Mesothelial cell of epicardium (in vitro differentiated cells): ENCODE measurements at places on chromosomes 12 and 14. TPM values are rescaled to one million over a fixed set of nuclear protein-coding genes. Genes with fewer than 3 reads are reported as not detected.
A peak's percentile ranks its signal among the peaks of the same experiment; 100 is the strongest.

DNA sequence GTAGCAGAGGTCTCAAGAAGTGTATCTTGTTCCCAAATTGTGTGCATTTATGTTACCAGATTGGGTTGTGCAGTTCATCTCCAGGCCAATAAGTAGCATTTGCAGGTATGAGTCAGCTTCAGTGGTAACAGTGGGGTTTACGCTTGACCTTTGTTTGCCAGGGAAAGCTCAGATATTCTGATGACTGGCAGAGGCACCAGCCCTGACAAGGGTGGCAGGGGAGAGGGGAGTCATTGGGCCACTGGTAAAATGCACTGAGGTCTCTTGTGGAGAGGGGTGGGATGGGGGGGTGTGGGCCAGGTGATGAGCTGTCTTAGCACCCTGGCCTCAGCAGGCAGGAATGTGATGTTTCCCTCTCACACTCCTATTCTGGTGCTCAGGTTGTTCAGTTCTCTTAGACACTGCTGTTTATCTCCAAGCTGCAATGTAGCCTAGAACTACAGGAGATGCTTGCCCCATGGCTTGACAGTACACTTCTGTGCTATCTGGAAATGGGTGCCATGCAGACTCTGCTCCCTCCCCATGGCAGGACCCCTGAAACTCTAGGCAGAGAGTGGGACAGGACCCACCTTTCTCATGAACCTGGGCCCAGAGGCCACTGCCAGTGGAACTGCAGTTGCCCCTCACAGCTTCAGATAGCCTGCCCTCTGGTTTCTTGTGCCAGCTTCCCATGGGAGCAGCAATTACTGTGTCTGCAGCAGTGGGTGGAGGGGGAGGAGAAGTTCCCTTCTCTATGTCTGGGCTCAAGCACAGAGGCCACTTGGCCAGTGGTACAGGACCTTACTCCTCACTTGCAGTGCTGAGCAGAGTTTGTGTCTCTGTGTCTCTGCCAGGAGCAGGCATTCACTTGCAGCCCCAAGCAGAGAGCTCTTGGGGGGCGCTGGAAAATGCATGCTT lies 31.9 kb downstream of the USP15 start:
- H3K4me1 ChIP-seq = no peaks in the 10 kb centered on the region
- no peak for DNase-seq
- H3K27me3 ChIP-seq = no peaks in the 10 kb centered on the region
- no peak overlapping the region for H3K27ac ChIP-seq
- no peak overlapping the region for H3K4me3 ChIP-seq

TSPAN19 gene
- 0.31 to 0.66 TPM (median 0.51 TPM) in 3 replicates for total RNA-seq

TAS2R13 gene
- total RNA-seq = 3.1 to 3.8 TPM (median 3.5 TPM) in 3 replicates

DNA sequence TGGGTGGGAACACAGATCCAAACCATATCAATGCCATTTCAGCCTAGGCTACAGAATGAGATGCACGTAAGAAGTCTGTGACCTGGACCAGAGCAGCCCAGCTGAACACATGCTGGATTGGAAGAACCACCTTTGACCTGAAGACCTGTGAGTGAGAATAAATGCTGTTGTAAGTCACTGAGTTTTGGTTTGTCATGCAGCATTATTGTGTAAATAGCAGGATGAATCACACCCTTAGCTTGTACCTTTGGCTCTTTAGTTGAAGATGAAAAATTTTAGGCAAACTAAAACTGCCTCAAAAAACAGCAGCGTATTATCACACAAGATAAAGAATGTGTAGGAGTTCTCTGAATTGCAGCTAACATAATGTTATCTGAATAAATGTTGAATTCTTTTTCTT lies 199.4 kb upstream of the LRIG3 start:
- no peak for DNase-seq
- no peaks in the 10 kb centered on the region for H3K36me3 ChIP-seq
- H3K27me3 ChIP-seq = no peaks in the 10 kb centered on the region
- no peak overlapping the region for H3K27ac ChIP-seq

CCDC197 gene
- not detected in 3 replicates for total RNA-seq

- H3K4me1 ChIP-seq = no peaks in the 10 kb centered on the region
- no peak overlapping the region for H3K4me3 ChIP-seq
- H3K27me3 ChIP-seq = no peaks in the 10 kb centered on the region
- DNase-seq = no peak
- no peak overlapping the region for H3K27ac ChIP-seq
- H3K36me3 ChIP-seq = no peaks in the 10 kb centered on the region
Measured at GRCh38 chr12:21340403-21340802, 5.7 kb upstream of the SLCO1A2 start.

- no peak overlapping the region for H3K4me3 ChIP-seq
- H3K27me3 ChIP-seq = no peaks in the 10 kb centered on the region
- H3K27ac ChIP-seq = no peak overlapping the region
- no peak for DNase-seq
Measured at GRCh38 chr12:92574051-92574783, 128.6 kb upstream of the PLEKHG7 start.

DNA sequence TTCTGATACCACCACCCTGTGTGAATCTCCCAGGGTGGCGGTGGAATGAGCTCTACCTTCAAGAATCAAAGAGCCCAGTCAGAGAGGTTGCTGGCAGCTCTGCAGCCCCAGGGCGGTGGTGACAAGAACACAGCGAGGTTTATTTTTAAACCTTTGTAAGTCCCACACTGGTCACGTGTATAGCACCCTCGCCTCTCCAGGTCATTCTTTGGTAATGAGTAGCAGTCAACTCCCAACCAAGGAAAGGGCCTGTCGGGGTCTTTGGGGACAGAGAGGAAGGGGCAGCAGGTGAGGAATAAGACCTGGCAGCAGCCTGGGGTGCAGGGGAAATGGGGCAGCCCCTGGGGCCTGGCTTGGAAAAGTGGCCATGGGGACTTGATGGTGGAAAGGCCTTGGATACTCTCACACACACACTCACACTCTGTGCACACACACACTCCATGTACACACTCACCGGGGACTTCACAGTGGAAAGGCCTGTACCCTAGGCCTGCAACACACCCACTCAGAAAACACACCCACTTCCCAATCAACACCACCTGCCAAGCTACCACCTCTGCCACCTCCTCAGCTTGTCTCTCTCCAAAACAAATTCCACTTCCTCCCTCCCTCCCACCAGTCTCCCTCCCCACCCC lies 178.6 kb downstream of the DPF3 start:
- no peak overlapping the region for H3K4me3 ChIP-seq
- no peaks in the 10 kb centered on the region for H3K36me3 ChIP-seq
- H3K27me3 ChIP-seq = peaks cover 1% of the 10 kb centered on the region
- peak overlapping the region; percentile 61 for H3K27ac ChIP-seq

DNA sequence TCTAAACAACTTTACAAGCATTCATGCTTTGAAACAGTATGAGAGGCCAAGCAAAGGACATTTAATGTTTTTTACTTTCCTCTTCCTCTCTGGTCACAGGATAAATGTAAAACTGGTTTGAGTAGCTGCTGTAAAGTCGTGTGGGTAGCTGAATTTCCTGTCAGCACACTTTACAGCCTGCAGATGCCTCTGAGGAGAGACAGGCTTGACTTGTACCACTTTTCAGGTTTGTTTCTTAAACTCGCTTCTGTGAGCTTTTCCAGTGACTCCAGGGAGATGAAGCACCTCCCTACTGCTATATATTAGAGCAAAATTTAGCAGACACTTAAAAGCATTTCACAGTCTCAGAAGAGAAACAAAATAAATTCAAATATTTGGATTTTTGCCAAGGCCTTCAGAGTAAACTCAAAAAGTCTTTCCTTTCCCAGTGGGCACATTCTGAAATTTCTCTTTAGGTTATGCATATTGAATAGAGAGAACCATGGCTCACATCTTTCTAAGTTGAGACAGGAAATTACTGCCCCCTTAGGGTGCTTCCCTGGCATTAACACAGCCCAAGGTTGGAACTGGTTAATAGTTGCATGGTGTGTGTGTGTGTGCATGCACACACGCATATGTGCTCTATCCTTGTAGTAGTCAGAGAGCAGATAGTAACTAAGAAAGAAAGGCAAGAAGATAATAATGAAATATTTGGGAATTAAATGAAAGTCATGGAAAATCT lies 557.3 kb upstream of the MIS18BP1 start:
- peak overlapping the region; percentile 93 for H3K27ac ChIP-seq
- H3K36me3 ChIP-seq = no peaks in the 10 kb centered on the region
- H3K27me3 ChIP-seq = no peaks in the 10 kb centered on the region
- H3K4me3 ChIP-seq = no peak overlapping the region
